ENCODE measurements at places on chromosomes 12 and 14.
A peak's percentile ranks its signal among the peaks of the same experiment; 100 is the strongest.

- no peak for DNase-seq
Measured at GRCh38 chr12:25025260-25025659, 76.4 kb upstream of the BCAT1 start.

GRCh38 chr12:91413581-91414546 is 231.2 kb upstream of the DCN start:
- DNase-seq, result no peak

- DNase-seq, result peak; percentile 6
Measured at GRCh38 chr12:111975161-111975931, 37.6 kb downstream of the TMEM116 start.

DNA sequence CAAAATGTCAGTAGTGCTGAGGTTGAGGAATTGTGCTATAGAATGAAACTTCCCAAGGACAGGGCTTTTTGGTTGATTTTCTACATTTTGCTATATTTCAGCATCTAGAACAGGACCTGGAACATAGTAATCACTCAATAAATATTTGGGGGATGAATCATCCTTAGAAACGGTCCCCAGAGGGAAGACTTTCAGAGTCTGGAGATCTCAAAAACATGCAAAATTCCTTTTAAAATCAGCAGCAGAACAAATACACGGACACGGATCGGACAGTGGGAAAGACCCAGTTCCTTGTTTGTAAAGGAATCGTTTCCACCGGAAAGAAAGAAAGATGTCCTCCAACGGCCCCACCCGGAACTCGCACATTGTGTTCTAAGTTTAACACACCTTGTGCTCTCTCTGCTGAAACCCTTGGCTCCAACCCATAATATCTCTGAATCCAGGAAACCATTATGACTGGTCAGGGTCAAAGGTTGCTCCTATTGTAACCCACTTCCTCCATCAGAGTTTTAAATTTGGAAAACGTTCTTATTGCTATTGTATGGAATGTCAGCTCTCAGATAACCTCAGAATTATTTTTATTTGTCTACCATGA is 617.2 kb downstream of the MED13L start:
- DNase-seq, result no peak

GRCh38 chr12:66756631-66757030 is 77.8 kb upstream of the GRIP1 start:
- no peak for DNase-seq

DNA sequence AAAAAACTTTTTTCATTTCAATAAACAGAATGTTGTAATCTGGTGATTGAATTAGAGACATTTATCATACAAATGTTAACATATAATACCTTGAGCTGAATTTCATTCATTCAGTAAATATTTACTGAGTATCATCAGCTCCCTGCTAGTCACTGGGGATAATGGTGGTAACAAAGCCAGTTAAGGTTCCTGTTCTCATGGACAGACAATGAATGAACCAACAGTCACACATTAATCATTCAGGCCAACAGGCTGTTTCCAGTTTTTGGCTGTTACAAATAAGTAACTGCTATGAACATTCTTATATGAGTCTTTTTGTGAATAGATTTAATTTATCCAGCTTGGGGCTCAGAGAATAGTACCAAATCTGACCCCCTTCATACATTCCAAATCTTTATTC is 13.5 kb downstream of the EXD2 start:
- DNase-seq, result no peak

DNA sequence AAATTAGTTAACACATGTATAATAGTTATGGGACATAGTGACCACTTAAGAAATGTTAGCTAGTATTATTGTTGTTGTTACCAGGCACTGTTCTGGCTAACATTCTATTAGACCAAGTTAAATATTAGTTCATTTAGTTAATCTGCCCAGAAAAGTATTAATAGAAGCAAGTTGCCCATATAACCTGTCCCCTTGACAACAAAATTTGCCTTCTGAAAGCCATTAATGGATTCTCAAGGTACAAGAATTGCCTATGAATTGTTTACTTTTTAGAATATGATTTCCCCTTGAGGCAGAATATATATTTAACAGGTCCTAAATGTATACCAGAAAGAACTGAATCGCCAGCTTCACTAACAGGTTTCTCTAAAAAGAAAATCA is 167.3 kb upstream of the TMCC3 start:
- no peak for DNase-seq

GRCh38 chr12:467591-467990 is 7.9 kb downstream of the B4GALNT3 start:
- no peak for DNase-seq

DNA sequence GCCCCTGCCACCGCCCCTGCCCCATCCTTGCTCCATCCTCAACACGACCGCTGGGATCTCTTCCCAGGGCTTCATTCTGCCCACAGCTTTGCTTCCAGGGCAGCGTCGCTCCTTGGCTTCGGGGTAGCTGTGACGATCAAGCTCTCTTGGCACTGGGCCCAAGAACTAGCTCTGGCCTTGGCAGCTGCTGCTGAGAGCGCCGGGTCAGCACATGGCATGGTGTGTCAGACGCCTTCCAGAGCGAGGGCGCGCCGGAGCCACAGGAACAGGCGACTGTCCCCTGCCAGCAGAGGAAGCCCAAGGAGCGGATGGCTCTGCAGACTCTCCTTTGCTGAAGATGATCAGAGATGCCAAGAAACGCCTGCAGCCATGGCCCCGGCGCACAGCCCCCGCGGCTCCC is 15.9 kb downstream of the RAB35 start:
- DNase-seq, result no peak
